Activated T-cell treated with anti-CD3 and anti-CD28 coated beads, Interleukin-2, amount 50 U/mL, for 24 hours (primary cell): ENCODE measurements at places on chromosomes 6 and 20.

GRCh38 chr20:63317061-63317460 lies 24.1 kb downstream of the COL20A1 start:
- H3K27me3 ChIP-seq: peaks cover 6% of the 10 kb centered on the region
- H3K27ac ChIP-seq: no peak overlapping the region
- no peaks in the 10 kb centered on the region for H3K4me1 ChIP-seq

- no peaks in the 10 kb centered on the region for H3K4me1 ChIP-seq
- no peaks in the 10 kb centered on the region for H3K36me3 ChIP-seq
- H3K27ac ChIP-seq: no peak overlapping the region
- DNase-seq: no peak
- peaks cover 53% of the 10 kb centered on the region for H3K27me3 ChIP-seq
- no peak overlapping the region for H3K4me3 ChIP-seq
Observed at GRCh38 chr20:46283426-46284039, 24.8 kb downstream of the CDH22 start.

- H3K36me3 ChIP-seq: peaks cover 33% of the 10 kb centered on the region
- H3K4me1 ChIP-seq: peaks cover 35% of the 10 kb centered on the region
- no peak overlapping the region for H3K4me3 ChIP-seq
- DNase-seq: no peak
- no peaks in the 10 kb centered on the region for H3K27me3 ChIP-seq
- no peak overlapping the region for H3K27ac ChIP-seq
Observed at GRCh38 chr20:49659056-49659455, 54.6 kb downstream of the B4GALT5 start.

- no peaks in the 10 kb centered on the region for H3K4me1 ChIP-seq
- H3K36me3 ChIP-seq: no peaks in the 10 kb centered on the region
- no peak overlapping the region for H3K4me3 ChIP-seq
- H3K27me3 ChIP-seq: peaks cover 29% of the 10 kb centered on the region
- DNase-seq: no peak
- no peak overlapping the region for H3K27ac ChIP-seq
Observed at GRCh38 chr20:48364688-48365421, 462.9 kb downstream of the PREX1 start.

DNA sequence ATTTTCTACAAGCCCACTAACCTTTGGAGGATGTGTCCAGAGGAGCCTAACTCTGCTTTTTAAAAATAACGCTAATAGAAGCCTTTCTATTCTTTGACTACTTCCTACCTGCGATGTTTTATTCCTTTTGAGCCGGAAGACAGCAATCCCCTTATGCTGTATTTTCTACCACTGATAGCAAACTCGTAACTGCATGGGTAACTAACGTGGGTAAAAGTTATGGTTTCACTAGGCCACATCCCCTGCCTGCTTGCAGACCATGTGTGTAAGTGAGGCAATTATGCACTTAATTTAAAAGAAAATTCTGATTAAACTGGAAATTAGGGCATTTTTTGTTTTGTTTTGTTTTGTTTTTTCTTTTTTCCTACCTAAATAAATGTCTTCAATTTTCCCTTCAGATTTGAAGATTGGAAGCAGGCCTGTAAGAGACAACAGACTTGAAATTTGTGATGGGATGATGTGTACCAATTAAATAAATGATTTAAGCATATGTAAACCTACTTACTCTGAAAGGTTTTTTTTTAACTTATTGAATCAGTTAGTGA lies 931 bp downstream of the UFL1 start:
- no peak for DNase-seq
- H3K36me3 ChIP-seq: peaks cover 50% of the 10 kb centered on the region
- peak overlapping the region; percentile 99 for H3K27ac ChIP-seq
- peak overlapping the region; percentile 99 for H3K4me3 ChIP-seq
- H3K27me3 ChIP-seq: no peaks in the 10 kb centered on the region
- peaks cover 28% of the 10 kb centered on the region for H3K4me1 ChIP-seq

DNA sequence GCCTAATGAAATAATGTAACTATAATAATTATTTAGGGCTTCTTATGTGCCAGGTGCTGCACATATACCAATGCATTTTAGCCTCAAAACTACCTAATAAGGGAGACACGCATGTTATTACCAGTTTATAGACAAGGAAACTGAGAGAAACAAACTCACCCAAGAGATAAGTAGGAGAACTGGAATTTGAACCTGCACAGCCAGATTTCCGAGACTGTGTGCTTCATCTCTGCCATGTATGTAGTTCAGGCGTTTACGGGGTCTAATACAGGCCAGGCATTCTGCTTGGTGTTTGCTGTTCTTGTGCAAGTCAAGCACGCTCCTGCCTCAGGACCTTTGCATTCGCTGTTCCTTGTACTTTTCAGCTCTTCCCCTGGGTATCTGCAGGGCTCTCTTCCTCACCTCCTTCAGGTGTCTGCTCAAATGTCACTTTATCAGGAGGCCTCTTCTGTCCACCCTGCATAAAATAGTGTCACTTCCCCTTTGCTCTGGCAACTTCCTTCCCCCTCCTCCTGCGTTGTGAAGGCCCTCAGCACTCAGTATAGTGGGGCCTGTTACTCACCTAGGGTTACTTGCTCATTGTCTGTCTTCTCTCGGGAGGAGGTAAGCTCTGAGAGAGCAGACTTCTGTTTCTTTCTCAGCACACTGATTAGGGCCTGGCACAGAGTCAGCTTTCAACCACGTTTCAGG lies 6.1 kb upstream of the NSFL1C start:
- H3K4me1 ChIP-seq: peaks cover 6% of the 10 kb centered on the region
- DNase-seq: no peak
- peaks cover 10% of the 10 kb centered on the region for H3K27me3 ChIP-seq
- no peak overlapping the region for H3K4me3 ChIP-seq

DNA sequence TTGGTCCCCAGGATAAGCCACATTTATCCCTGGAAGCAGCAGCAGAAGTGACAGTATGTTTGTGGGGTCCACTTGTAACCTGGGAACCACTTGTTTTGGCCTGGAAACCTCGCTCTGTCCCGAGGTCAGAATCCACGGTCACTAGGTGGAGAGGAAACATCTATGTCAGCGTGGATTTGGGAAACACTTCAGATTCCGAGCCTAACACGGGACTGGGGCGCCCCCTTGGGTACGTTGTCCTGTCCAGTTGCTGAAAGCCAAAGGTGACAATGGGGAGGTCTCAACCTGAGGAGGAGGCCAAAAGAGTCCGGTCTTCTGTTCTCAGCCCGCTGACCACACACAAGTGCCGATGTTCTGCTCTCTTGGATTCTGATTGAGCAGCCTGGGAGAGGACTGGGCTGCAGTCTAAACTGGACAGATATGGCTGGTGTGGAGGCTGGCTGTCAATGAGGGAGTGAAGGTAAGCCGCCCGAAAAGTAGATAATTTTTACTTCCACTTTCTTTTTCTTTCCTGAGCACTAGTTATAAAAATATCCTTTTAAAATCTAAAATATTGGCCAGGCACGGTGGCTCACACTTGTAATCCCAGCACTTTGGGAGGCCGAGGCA lies 4.9 kb upstream of the ZFP57 start:
- H3K4me1 ChIP-seq: peaks cover 7% of the 10 kb centered on the region
- no peak overlapping the region for H3K27ac ChIP-seq

- no peak overlapping the region for H3K27ac ChIP-seq
- H3K4me1 ChIP-seq: peaks cover 15% of the 10 kb centered on the region
- DNase-seq: no peak
- H3K4me3 ChIP-seq: no peak overlapping the region
- H3K27me3 ChIP-seq: no peaks in the 10 kb centered on the region
Observed at GRCh38 chr6:128117916-128118315, 217.1 kb upstream of the THEMIS start.

DNA sequence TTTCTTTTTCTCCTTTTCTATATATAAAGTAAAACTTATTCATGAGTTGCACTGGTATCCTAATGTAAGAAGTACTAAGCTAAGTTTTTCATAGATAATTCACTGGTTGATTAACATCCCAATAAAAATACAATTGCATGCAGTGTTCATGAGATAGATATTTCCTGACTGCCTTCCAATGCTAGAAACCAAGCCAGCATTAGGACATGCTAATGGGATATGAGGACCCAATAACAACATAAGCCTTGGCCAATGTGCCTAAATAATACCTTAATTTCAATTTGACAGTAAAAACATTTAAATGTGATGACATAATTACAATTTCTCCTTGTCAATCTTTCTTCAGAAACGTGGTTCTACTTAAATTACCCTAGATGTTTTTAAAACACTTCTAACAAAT lies 152.7 kb downstream of the RNGTT start:
- H3K36me3 ChIP-seq: peaks cover 49% of the 10 kb centered on the region
- no peak for DNase-seq
- H3K27ac ChIP-seq: no peak overlapping the region
- no peak overlapping the region for H3K4me3 ChIP-seq
- H3K27me3 ChIP-seq: no peaks in the 10 kb centered on the region
- peaks cover 4% of the 10 kb centered on the region for H3K4me1 ChIP-seq

DNA sequence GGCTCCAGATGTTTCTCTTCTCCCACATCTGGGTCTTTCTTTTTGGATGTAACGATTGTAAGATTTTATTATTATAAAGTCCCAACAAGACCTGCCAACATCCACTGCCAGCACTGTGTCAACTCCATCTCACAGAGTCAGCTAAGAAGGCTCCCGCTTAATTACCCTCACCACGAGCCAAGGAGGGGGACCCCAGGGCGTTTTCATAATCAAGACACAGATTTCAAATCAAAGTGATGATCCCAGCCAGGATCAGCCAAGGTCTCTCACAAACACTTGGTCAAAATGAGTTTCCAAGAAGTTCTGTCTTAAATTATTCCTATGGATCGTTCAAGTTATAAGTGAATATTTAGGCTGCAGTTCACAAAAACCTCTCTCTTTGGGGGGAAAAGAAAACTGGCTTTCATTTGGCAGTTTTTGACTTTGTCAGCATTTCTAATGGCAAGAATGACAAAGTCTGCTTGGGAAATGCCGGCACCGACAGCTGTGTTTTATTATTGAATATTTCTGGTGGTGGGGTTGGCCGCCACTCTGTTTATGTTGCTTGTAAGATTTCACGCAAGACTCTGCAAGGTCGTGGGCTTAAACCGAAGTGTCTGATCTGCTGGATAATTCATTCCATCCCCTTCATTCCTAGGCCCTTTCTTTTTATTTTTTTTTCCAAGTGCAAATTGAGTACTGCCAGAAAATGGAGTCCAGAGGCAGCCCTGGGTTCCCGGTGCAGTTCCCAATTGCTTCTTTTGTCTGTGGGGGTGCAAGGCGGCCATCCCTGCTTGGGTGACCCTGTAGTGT lies 170.2 kb upstream of the PMEPA1 start:
- no peak for DNase-seq
- H3K36me3 ChIP-seq: no peaks in the 10 kb centered on the region
- no peak overlapping the region for H3K27ac ChIP-seq
- no peak overlapping the region for H3K4me3 ChIP-seq
- no peaks in the 10 kb centered on the region for H3K4me1 ChIP-seq

DNA sequence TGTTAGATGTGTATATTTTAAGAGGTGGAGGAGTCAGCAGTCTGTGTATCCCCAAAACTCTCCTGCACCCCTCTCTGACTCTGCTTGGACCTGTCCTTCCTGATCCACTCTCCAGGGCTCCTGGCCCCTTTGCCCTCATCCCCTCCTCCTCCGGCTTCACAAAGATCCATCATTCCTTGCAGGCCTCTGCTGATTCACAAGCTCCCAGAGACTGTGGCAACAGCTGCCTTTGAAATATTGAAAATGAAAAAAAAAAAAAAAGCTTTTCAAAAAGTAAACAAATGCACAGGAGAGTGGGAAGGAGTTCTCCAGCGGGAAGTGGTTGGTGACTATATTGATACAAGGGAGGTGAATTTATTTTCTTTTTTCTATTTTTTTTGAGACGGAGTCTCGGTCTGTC lies 330.2 kb upstream of the SULF2 start:
- H3K27me3 ChIP-seq: peaks cover 32% of the 10 kb centered on the region
- H3K36me3 ChIP-seq: no peaks in the 10 kb centered on the region
- no peaks in the 10 kb centered on the region for H3K4me1 ChIP-seq
- H3K4me3 ChIP-seq: no peak overlapping the region
- H3K27ac ChIP-seq: no peak overlapping the region
- DNase-seq: no peak

- no peak overlapping the region for H3K27ac ChIP-seq
- no peak for DNase-seq
- no peaks in the 10 kb centered on the region for H3K4me1 ChIP-seq
- H3K36me3 ChIP-seq: peaks cover 15% of the 10 kb centered on the region
- no peaks in the 10 kb centered on the region for H3K27me3 ChIP-seq
Observed at GRCh38 chr6:73779943-73780342, 83.9 kb downstream of the CD109 start.

GRCh38 chr6:3227363-3228045 lies at the start of gene TUBB2B:
TSS of gene TUBB2B (minus strand) at chr6:3227653. CDS start at chr6:3227543, 110 bp downstream.
- H3K36me3 ChIP-seq: no peaks in the 10 kb centered on the region
- peak within 1 kb of the TSS; percentile 68 for H3K4me3 ChIP-seq
- DNase-seq: no peak
- H3K4me1 ChIP-seq: peaks cover 47% of the 10 kb centered on the region
- no peak within 1 kb of the TSS for H3K27ac ChIP-seq

DNA sequence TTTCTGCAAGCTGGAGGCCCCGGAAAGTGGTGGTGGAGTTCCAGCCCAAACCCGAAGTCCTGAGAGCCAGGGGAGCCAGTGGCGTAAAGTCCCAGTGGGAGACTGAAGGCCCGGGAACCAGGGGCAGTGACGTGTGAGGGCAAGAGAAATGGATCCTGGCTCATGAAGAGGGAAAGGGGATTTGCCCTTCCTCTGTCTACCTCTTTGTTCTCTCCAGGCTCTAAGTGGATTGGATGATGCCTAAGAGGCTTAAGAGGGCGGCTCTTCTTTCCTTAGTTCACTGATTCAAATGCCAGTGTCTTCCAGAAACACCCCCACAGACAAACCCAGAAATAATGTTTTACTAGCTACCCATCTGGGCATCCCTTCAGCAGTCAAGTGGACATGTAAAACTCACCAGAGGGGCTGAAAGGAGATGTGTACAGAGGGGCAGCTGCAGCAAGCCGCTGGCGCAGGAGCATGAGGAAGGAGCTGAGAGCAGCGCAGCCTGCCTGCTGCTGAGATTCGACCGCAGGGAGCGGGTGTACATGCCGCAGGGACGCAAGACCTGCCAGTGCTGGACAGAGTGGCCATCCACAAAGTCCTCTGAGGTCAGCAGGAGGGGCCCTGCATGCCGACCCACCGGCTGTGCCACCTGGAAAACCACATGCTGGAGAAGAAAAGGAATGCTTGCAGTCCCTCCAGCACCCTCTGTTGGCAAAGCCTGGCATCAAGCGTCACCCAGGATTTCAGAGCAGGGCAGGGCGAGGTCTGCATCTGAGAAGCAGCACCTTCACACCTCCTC lies 29.5 kb downstream of the CDYL start:
- no peak overlapping the region for H3K4me3 ChIP-seq
- H3K36me3 ChIP-seq: peaks cover 17% of the 10 kb centered on the region
- no peak for DNase-seq
- no peak overlapping the region for H3K27ac ChIP-seq
- H3K27me3 ChIP-seq: no peaks in the 10 kb centered on the region

GRCh38 chr6:167833396-167833763 lies 6.7 kb downstream of the AFDN start:
- H3K27ac ChIP-seq: no peak overlapping the region
- DNase-seq: no peak
- H3K27me3 ChIP-seq: peaks cover 76% of the 10 kb centered on the region
- peaks cover 29% of the 10 kb centered on the region for H3K4me1 ChIP-seq

DNA sequence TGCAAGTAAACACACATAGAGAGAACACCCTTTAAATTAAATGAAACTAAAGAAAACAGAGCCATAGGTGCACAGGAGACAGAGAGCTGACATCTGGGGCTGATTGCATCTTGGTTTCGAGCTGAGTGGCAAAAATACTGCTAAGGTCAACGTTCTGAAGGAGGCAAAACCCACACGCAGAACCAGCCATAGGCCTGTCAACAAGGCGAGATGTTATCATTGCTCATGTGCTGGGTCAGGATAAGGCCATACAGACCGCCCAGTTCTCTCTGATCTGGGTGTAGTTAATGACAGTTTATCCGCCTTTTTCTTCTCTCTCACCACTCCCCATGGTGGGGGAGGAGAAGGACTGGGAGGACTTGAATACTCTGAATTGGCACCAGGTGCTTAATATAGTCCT lies 4.5 kb upstream of the FAM110A start:
- no peak overlapping the region for H3K27ac ChIP-seq
- H3K4me3 ChIP-seq: no peak overlapping the region
- peaks cover under 1% of the 10 kb centered on the region for H3K36me3 ChIP-seq
- peaks cover 5% of the 10 kb centered on the region for H3K4me1 ChIP-seq
